Epithelial cell of alveolus of lung (primary cell): ENCODE measurements at places on chromosomes 4 and X. TPM values are rescaled to one million over a fixed set of nuclear protein-coding genes. Genes with fewer than 3 reads are reported as not detected.

NWD2 gene
- total RNA-seq = not detected in 2 replicates

CBR4 gene
- total RNA-seq = 13.6 and 22.0 TPM in 2 replicates

TIMM17B gene
- 39.6 and 61.8 TPM in 2 replicates for total RNA-seq

PPEF1 gene
- not detected in 2 replicates for total RNA-seq

TBCK gene
- 20.9 and 21.8 TPM in 2 replicates for total RNA-seq

ZNF280C gene
- 4.5 and 8.3 TPM in 2 replicates for total RNA-seq

FAAH2 gene
- 0.26 and 3.3 TPM in 2 replicates for total RNA-seq

SLC2A9 gene
- 1.8 and 4.1 TPM in 2 replicates for total RNA-seq

NRK gene
- 3.7 and 16.9 TPM in 2 replicates for total RNA-seq

FGFBP1 gene
- 0.65 TPM in 1 of 2 replicates, not detected in the other for total RNA-seq

RELL1 gene
- 44.1 and 52.7 TPM in 2 replicates for total RNA-seq
